Left renal pelvis (tissue), 4 donors: ENCODE measurements at places on chromosomes 16 and 17. TPM values are rescaled to one million over a fixed set of nuclear protein-coding genes. Genes with fewer than 3 reads are reported as not detected.

The CDH3 gene
- polyA plus RNA-seq: 18.7 TPM

The CASKIN1 gene
- polyA plus RNA-seq: 1.5 TPM

The KRT34 gene
- not detected for polyA plus RNA-seq

The RPL23 gene
- 2,486 TPM for polyA plus RNA-seq

The MMP25 gene
- polyA plus RNA-seq: 1.4 TPM

The MC1R gene
- polyA plus RNA-seq: 2.2 TPM

- DNase-seq: no peak
These were observed 38.6 kb downstream of the CREBBP start for GRCh38 chr16:3841729-3842508.

GRCh38 chr17:66355510-66355909, 53.1 kb downstream of the PRKCA start:
- no peak for DNase-seq

GRCh38 chr16:84684592-84684965, 15.2 kb upstream of the USP10 start:
- no peak for DNase-seq

- DNase-seq: no peak
These were observed 25.0 kb downstream of the GABARAPL2 start for GRCh38 chr16:75590920-75591843.

GRCh38 chr17:66778531-66779236, 56.2 kb upstream of the CACNG5 start:
- no peak for DNase-seq

- no peak for DNase-seq
These were observed 50.1 kb downstream of the LMF1 start for GRCh38 chr16:920717-921116.

DNA sequence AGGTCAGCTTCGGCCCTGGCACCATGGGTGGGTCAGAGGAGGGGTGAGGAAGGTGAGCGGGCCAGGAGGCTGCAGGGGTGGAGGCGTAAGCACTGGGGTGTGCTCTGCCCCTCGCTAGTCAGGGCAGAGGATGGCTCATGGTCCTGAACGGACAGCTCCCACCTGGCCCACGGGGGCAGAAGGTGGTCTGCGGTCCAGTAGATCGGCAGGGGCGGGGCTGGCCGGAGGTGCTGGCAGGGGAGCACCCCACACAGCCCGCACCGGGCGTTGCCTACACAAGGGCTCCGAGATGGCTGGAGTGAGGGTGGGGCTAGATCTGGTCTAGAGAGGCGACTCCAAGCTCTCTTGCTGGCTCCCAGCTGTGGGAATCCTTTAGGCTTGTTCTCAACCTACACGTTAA, 8.2 kb downstream of the NPTX1 start:
- DNase-seq: no peak
